ENCODE measurements at places on chromosomes 11 and 22. TPM values are rescaled to one million over a fixed set of nuclear protein-coding genes. Genes with fewer than 3 reads are reported as not detected.

- DNase-seq: peak; percentile 29
Measured at GRCh38 chr11:117096201-117096991, 1.8 kb downstream of the SIK3 start.

GRCh38 chr11:13140873-13141655 is 131.9 kb downstream of the RASSF10 start:
- no peak for DNase-seq

GRCh38 chr11:44674809-44675208 is 52.0 kb upstream of the TSPAN18 start:
- DNase-seq: no peak

DNA sequence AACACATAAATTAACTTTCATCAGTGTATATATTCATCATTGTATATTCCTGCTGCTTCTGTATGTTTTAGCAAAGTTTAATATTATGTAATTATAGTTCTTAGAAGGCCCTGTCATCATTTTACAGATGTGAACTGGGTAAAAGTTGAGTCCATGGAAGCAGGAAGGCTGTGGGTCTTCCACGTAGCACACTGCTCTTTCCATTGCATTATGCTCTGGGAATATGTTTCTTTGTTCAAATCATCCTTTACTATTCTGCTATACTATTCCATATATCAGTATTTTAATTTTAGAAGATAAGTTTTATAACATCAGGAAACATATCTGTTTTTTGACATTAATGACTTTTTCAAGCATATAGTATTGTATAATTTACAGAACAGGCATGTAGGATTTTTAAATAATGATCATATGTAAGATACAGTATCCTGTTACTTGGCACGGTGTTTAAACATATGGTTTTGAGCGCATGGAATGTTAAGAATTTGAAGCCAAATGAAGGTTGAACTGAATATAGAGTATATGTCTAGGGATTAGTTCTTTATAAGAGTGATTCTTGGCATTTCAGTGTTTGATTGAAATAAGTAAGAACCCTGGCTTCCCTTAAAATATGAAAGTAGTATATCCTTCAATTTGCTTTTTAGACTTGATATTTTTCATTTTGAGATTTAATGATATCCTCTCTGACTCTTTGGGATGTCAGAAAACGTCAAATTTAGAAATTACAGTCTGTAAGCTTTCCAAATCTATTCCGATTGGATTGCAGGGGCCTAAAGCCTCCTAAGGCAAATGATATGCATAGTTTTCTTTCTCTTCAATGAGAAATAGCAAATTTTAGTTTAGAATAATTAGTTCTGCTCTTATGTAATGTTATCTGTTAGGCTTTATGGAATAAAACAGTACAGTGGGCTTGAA is 8.6 kb downstream of the CCDC81 start:
- no peak for DNase-seq

- no peak for DNase-seq
Measured at GRCh38 chr22:31173386-31174145, 13.6 kb downstream of the RNF185 start.

DNA sequence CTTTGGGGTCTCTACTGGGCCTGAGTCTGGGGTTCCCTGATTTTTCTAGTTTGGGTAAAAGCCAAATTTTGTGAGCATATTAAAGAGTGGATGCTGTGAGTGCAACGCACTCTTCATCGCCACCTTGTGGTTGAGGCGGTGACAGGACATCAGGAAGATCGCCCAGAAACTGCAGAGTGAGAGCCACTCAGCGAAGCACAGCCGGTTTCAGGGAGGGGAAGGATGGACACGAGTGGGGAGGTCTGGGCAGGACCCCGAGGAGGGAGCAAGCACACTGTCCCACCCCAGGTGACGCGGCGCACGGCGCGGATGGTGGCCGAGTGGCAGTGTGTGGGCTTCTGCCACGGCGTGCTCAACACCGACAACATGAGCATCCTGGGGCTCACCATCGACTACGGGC is 9.1 kb downstream of the SELENOO start:
- peak; percentile 87 for DNase-seq

DNA sequence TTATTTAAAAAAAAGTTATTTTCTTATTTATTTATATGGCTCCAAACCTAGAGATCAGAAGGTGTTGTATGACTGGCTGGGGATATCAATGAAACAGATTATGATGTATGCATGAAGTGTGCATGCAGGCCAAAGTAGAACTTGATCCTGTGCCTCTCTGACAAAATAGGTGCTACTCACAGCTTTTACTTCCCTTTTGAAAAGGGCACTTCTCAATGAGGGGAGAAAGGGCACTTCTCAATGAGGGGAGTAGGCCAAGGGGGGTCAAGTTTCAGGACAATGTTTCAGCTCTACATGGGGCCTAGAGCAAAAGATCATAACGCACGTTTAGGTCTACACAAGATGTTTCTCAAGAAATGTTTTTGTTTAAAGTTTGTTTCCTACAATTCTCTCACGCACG is 397.5 kb downstream of the ETS1 start:
- DNase-seq: no peak

GRCh38 chr11:68454767-68455166 is 5.8 kb upstream of the PPP6R3 start:
- no peak for DNase-seq

GRCh38 chr22:48757985-48758561 is 1069.6 kb downstream of the BRD1 start:
- no peak for DNase-seq

- DNase-seq: no peak
Measured at GRCh38 chr11:10637731-10638151, 55.8 kb downstream of the IRAG1 start.

APBB1 gene
- 139 TPM for total RNA-seq

IGSF22 gene
- total RNA-seq: 0.45 TPM

KLHDC7B gene
- total RNA-seq: not detected

PGA4 gene
- total RNA-seq: 1.1 TPM

NOL12 gene
- total RNA-seq: 11.3 TPM

KCNJ4 gene
- total RNA-seq: 1.00 TPM

LINC01488 gene
- not detected for total RNA-seq

MMP20 gene
- not detected for total RNA-seq

PLXNB2 gene
- 102 TPM for total RNA-seq

UNC93B1 gene
- total RNA-seq: 4.3 TPM
